Stimulated activated memory B cell treated with anti-CD40 and anti-IgM and Interleukin-4, amounts not matched to agents 10 μg/mL and 1 μg/mL and 100 μg/mL, for 72 hours (primary cell): ENCODE measurements at places on chromosomes 2 and 18.

DNA sequence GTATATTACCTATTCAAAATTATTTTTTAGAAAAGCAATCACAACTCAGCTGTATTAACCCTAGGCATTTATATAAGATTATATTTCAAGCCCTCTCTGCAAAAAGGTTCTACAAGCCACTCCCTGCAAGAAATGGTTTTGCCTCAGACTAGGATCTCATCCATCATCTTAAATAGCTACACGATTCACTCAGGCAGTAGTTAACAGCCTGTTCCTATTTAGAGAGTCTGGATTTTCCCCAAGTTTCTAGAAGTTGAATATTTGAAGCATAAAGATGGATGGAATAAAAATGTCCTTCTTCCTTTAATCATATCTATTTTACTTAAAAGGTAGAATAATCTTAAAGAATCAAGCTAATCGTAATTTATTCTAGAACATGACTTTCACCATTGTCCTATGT lies 167.1 kb upstream of the STK17B start:
- ATAC-seq, result no peak

GRCh38 chr2:178223806-178224205 lies 29.5 kb downstream of the OSBPL6 start:
- ATAC-seq, result no peak

GRCh38 chr2:45836316-45836715 lies 184.8 kb downstream of the PRKCE start:
- peak; percentile 46 for ATAC-seq

GRCh38 chr2:113886479-113887008 lies 3.3 kb upstream of the ACTR3 start:
- peak; percentile 80 for ATAC-seq

- no peak for ATAC-seq
Measured at GRCh38 chr2:197675246-197675645, at the start of gene RFTN2. Gene RFTN2, minus strand, starts transcription at chr2:197675587. Its CDS starts 129 bp downstream, at chr2:197675458.

- no peak for ATAC-seq
Measured at GRCh38 chr2:18436503-18437005, 123.9 kb downstream of the RDH14 start.

DNA sequence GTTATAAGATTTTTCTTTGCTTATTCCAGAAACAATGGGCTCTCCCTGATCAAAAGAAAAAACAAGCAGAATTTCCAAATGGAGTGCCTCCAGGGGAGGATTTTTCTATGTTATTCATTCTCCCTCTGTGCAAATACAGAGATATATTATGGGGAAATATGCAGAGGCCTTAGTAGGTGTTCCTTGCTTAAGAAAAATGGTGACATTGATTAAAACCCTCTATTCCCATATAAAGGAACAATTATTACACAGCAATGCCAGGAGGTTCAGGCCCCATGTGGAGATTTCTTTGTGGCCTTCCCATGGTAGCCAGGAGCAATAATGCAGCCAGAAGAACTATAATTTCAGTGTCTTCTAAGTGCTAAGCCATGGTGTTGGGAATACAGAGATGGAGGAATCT lies 255.9 kb upstream of the CXCR4 start:
- ATAC-seq, result no peak

- ATAC-seq, result no peak
Measured at GRCh38 chr2:49860834-49861233, 706.5 kb upstream of the FSHR start.

- ATAC-seq, result no peak
Measured at GRCh38 chr2:143686585-143687164, 557.5 kb downstream of the ARHGAP15 start.

DNA sequence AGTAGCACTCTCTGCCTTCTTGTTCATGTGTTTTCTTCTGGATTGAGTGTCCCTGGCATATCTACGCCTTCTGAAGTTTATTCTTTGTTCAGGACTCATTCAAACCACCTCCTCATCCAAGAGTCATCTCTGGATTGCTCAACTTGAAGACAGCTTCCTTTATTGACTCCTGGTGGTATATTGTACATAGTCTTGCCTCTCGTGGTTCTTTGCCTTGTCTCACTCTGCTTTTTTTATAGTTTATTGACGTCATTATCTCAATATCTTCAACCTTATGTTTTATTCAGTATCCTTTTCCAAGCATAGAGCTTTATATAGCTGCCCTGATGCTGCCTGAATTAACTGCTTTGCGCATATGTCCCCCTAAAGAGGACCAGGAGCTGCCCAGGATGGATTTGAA lies 161.7 kb downstream of the INSIG2 start:
- no peak for ATAC-seq

- peak; percentile 62 for ATAC-seq
Measured at GRCh38 chr2:100321866-100322820, at the start of gene LONRF2. Gene LONRF2, minus strand, starts transcription at chr2:100322501. Its CDS starts 408 bp downstream, at chr2:100322093.

GRCh38 chr2:1900732-1901131 lies 156.4 kb upstream of the PXDN start:
- ATAC-seq, result no peak

DNA sequence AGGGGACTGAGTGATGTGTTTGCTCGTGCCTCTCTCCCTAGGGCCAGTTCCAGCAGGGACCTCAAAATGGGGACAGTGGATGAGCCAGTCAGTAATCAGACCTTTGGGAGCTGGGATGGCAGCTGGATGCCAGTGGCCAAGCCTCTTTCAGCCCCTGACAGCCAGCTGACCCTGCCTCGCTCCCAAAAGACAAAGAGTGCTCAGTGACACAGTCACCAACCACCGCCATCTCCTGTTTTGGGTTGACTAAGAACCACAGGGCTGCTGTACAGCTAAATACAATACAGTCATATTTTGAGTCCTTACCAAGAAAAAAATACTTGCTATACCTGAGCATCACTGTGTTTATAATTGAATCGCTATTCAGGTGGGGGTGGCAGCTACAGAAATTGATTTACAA lies 75.7 kb downstream of the POU3F3 start:
- no peak for ATAC-seq

- ATAC-seq, result no peak
Measured at GRCh38 chr18:27921904-27922751, 254.8 kb downstream of the CDH2 start.

- no peak for ATAC-seq
Measured at GRCh38 chr2:100045000-100045399, 97.4 kb downstream of the AFF3 start.

DNA sequence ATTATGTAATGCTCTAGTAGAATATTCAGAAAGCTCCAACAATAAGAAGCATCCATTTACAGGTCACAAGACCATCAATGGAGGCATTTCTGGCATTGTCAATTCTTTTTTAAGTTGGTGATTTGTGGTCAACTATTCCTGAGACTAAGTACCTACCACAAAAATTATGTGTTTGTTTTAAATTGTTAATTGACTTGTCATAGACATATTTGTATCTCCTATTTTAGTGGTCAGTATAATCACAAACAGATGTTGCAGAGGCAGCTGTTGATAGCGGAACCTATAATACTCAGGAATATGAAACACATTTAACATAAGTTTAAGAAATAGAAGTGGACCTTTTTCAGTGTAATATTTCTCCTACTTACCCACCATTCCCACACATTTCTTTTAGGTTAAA lies 430.1 kb downstream of the CCDC85A start:
- ATAC-seq, result no peak

- no peak for ATAC-seq
Measured at GRCh38 chr2:95113464-95113863, 8.1 kb downstream of the MRPS5 start.

DNA sequence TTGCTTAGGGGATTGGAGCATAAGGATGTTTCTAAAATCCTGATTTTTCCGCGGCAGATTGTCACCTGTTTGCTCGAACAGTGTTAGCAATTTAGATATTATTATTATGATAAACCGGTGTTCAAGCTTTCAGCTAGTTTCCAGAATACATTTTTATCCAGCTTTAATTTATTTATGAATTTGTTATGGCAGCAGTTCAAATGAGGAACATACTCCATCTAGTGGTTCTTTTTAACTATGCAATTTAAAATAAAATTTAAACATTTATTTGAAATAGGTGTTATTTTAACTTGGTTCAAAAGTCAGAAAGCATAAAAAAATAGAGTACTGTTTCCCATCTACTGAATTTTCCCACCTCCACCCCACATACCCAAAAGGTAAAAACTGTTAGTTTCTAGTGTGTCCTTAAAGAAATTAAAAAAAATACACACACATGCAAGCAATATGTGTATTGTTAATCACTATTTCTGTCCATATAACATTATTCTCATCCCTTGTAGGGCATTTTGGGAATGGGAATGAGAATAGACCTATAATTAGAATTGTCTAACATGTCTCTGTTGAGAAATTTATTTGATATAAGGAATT lies 23.2 kb downstream of the ACOXL start:
- no peak for ATAC-seq

- no peak for ATAC-seq
Measured at GRCh38 chr2:120251078-120251477, 1.6 kb upstream of the RALB start.

DNA sequence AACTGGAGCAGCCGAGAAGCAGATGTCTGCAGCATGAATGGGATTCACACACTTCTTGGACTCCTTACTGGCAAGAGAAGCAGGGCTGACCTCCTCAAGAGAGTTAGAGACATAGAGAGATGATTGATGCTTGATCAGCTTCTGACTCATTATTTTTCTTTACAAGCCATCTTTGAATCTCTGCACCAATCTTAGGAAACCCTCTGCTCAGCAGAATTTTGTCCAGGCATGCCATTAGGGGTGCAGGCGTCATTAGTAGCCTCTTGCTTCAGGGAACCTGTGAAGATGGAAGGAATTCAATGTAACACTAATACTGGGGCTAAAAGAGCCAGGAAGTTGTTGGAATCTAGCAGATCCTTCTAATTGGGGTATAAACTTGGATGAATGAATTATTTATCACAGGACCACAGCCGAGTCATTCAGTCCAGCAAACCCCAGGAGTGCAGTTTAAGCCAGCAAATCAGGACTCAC lies 151.8 kb downstream of the MGAT5 start:
- no peak for ATAC-seq

DNA sequence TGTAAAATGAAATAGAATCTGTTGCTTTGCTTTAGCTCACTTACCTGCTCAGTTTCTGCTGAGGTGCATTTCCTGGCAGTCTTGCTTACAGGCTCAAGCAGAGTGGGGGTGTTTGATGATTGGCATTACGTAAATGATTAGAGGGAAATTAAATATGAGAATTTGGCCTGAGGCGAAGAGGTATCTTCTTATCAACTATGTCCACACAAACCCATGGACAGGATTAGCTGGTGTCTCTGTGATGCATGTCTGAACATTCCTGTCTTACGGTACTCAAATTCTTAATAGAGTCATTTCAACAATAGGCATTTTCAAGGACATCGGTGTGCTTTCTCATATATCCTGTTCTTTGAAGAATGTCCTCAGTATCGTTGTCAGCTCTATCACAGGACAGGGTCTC lies 102.1 kb downstream of the PRPF40A start:
- ATAC-seq, result no peak

GRCh38 chr2:128485761-128486639 lies 167.3 kb upstream of the HS6ST1 start:
- ATAC-seq, result no peak

DNA sequence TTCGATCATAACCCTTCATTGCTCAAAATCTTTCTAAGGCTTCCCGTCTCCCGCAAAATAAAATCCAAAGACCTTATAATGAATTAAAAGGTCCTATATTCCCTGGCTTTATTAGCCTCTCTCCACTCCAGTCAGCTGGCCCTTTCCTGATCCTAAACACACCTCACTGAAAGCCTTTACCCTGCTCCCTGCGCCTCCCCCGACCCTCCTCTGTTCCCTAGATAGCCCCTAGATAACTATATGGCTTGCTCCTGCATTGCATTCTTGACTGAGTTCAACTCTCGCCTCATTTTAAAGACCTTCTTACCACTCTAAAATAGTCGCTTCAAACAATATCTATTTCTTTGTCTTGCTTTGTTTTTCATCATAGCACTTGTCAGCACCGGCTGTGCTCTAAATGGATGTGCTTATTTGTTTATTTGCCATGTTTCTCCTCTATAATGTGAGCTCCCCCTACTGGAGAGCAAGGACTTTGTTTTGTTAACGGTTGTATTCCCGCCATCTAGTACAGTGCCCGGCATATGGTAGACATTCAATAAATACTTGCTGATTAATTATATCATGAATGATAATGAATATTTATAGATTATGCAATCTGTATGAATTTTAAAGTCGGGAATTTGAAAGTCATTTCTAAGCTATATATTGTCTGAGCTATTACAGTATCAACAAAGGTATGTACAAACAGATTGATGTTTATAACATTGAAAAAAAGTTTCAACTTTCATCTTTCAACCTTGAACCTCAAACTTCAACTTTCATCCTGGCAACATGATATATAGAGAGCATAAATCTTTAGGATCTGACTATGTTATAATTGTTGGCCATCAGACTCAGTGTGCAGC lies 32.4 kb upstream of the VIT start:
- ATAC-seq, result peak; percentile 43

DNA sequence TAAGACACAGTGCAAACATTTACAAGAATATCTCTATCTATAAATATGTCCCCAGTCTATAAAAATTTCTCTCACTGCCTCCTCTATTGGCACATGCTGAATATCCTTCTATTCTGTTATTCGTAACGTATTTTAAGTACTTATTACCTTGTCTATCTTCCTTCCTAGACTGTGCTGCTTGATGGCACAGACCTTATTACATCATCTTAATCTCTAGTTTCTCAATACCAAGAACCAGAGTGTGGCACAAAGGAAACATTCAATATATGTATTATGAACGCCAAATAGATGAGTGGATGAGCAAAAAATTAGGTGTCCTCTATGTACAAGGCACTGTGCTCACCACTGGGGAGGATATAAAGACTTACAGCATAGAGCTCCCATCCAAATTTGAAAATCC lies 282.8 kb downstream of the NBAS start:
- ATAC-seq, result no peak

- ATAC-seq, result no peak
Measured at GRCh38 chr2:172574965-172575364, 19.1 kb downstream of the PDK1 start.

- no peak for ATAC-seq
Measured at GRCh38 chr2:94995553-94996304, 29.8 kb upstream of the MAL start.

DNA sequence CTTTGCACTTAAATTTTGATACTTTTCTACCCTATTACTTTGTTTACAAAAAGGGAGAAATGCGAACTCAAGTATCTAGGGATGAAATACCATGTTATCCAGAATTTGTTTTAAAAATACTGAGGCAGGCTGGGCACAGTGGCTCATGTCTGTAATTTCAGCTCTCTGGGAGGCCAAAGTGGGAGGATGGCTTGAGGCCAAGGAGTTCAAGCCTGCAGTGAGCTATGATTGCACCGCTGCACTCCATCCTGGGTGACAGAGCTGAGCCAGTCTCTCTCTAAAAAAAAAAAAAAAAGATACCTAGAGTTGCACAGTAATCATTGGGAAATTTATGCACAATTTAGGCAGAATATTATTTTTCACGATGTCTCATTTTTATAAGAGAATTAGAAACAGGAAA lies 12.4 kb upstream of the VAPA start:
- ATAC-seq, result no peak

DNA sequence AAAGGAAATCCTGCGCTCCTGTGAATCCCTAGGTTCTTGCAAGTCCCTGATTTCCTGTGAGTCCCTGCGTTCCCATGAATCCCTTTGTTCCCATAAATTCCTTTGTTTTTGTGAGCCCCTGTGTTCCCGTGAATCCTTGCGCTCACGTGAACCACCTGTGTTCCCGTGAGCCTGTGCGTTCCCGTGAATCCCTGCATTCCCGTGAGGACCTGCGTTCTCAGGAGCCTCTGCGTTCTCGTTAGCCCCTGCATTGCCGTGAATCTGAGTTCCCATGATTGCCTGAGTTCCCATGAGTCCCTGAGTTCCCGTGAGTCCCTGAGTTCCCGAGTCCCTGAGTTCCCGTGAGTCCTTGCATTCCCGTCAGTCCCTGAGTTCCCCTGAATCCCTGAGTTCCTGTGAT lies 71.5 kb downstream of the SNTG2 start:
- ATAC-seq, result no peak

- ATAC-seq, result no peak
Measured at GRCh38 chr2:20638646-20639430, 12.1 kb downstream of the HS1BP3 start.
